ENCODE measurements at places on chromosomes 2 and 18.

GRCh38 chr2:80638783-80639182 is 334.2 kb upstream of the LRRTM1 start:
- DNase-seq = no peak

DNA sequence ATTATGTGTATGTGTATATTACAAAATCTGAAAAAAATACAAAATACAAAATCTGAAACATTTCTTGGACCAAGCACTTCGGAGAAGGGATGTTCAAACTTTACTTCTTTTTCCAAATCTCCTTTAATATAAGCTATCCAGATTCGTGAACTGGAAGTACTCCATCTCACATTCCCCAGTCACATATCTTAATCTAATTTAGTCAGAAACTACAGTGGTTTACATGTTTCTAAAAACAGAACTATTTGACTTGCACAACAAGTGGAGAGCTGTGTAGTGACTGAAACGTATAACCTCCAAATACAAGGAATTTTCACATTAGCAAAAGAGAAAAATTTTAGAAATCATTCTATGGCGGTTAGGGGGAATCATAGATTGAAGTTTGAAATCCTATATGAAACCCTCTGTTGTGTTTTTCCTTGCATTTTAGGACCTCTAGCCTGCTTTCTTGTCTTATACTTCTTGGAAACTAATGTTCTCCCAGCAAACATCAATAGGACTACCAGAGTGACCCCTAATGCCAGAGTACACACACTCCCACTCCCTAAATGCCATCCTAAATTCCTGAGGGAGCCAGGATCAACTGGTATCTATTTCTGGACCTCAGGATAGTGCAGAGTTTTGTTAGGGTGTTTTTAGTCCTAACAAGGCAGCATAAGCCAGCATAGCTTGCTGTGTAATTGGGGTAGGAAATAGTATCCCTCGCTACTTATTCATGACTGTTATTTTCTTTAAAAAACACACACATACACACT is 30.2 kb upstream of the ROCK1 start:
- DNase-seq = no peak

DNA sequence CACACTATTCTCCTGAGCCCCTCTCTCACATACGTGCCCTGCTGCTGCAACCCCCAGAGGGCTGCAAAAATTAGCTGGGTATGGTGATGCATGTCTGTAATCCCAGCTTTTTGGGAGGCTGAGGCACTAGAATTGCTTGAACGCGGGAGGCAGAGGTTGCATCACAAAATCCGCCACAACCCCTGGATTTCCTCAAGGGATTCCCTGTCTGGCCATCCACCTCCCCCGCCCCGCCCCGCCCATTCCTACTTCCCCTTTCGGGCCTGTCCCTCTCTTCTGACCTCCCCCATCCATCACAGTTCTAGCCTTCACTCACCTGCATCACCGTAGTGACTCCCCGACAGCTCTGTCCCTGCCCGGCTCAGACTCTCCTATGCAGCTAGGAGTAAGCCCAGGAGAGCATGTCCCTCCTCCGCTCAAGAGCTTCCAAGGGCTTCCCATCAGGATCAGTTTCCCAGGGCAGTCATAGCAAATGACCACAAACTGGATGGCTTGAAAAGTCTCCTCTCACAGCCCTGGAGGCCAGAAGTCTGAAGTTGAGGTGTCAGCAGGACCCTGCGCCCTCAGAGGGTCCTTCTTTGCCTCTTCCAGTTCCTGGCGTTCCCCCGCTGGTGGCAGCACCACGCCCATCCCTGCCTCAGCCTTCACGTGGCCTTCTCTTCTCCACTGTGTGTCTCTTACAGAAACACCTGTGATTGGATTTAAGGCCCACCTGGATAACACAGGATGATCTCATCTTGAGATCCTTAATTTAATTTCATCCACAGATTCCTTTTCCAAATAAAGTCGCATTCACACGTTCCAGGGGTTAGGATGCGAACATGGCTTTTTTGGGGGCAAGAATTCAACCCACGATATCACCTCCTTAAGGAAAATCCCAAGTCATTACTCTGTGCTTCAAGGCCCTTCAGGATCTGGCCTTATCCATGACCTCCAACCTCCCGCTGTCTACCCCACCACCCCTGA is 58.5 kb downstream of the HS1BP3 start:
- DNase-seq = no peak

DNA sequence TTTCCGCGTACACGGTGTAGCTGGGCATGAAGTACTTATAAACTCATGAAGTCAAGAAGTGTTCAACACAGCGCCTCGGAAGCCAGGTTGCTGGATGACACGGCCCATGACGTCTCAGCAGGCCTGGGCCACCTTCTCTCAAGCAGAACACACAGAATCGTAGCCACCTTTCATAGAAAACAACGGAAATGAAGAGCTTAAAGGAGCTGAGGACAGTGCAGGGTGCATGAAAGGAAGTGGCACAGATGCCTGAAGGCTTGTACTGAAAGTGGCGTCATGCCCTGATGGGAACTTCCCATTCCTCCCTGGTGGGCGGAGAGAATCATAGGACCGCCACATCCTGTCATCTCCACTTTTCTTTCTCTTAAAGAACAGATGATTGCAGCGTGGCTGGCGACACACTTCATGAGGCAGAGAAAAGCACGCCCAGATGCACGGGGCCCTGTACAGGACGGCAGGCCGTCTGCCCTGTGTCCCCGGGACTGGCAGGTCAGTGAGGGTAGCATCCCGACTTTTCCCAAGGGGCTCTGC is 31.1 kb downstream of the HDAC4 start:
- DNase-seq = no peak

DNA sequence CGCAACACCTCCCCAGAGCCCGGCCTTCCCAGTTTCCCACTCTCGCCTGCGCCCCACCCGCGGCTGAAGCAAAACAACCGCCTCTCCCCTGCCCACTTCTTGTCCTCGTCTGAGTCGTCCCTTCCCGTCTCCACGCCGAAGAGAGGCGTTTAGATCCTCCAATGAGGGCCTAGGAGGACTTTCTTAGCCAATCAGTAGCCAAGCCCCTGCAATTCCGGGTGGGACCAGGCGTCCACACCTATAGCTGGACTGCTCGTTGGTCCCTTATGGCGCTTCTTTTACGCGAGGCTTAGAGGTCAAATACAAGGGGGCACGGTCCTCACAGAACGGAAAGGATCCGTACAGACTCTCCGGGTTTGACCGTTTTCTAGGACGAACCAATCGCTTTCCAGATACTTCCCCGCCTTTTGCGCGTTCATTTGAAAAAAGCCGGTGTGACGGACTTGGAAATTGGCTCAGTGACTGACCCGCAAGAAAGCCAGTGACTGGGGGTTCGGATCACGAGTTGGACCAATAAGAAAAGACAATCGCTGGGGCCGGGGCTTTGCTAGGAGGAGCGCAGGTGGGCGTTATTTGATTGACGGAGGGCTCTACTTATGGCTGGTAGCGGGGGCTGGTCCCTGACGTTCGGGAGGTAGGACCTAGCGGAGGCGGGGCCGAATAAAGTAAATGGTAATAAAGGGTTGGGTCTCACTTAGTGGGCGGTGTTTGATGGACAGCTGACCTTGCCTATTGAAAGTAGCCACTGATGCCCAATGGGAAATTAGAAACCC is 581 bp upstream of the PPM1B start:
- DNase-seq = peak; percentile 100

DNA sequence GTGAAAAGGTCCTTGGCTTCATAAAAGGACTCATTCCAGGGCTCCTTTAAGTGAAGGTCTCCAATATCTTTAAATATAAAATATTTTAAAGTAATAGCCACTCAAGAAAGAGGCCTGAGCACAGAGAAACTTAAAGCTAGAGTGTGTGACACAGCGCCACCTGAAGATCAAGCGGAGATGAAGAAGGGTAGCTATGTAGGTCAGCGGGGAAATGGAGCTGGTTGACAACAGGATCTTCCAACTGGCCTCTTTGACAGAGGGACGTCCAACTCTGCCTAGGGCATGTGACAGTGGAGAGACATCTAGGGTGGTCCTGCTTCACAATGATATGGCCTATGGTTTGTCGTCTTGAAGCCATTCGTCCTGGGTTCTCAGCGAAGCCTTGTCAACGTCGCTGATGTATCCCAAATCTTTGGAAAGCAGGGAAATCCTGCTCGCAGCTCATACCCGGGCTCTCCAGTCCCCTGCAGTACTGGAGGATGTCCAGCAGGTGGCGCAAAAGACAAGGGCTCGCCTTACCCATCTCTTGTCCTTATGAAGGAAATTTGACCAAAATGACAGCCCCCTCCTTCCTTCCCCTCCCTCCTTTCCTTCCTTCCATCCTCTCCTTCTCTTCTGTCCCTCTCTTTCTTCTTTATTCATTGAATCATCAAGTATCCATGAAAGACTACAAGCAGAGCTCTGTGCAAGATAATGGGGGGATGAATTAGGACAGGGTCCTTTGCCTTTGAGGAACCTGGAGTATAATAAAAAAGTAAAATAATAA is 59.6 kb downstream of the LONRF2 start:
- no peak for DNase-seq

- DNase-seq = no peak
Observed at GRCh38 chr2:27071990-27072830, 756 bp upstream of the OST4 start.

DNA sequence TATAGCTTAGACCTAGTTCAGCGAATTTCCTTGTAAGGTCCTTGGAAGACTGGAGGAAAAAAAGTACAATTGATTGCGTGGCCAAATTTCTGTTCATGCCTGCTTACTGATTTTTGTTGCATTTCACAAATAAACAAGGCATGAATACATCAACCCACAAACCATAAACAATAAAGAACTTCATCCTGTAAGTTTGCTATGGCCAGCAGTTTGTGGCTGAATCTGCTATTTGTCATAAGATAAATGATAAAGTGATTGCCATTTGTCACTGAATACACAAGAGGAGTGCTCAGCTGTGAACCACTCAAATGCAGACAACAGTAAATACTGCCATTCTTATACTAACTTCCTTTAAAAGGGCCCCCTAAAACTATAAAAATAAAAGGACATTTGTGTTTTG is 259.5 kb downstream of the CCDC178 start:
- no peak for DNase-seq

DNA sequence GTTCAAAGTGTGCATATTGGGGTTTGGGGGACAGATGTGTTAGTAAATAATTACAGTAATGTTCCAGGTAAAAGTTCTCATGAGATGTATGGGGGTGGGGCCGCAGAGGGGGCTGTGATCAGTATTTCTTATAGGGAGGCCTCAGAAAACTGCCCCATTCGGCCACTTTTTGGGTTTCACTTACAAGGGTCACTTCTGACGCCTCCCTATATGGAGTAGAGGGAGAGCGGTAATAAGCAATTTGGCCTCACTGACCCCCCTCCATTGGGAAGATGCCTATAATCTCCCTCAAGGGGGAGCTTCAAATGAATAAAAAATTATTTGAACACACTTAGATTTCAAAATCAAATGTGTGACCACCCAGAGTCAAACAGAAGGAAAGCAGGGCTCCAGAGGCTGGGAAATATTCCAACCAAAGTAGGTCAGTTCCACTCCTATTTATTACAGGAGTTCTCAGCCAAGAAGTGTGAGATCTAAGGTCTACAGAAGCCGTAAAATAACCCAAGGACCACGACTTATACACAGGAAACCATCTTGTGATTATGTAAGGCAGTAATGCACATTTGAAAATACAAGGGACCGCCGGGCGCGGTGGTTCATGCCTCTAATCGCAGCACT is 2.7 kb downstream of the SCTR start:
- no peak for DNase-seq

DNA sequence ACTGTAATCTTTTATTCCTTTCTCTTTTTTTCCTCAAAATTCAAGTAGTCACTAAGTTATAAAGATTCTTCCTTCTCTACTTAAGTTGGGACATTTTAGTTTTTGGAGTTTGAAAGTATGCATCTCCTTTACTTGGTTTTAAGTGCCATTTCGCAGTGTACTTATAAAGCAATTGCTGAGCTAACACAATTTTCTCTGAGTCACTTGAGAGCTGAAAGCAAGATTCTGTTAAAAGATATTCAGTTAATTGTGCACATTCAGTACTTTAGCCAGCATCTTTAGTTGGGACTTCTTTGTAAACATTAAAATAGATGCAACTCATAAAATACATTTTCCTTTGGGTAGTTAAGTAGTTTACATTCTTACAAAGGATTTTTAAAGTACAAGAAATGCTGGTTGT is 136.0 kb downstream of the GFPT1 start:
- no peak for DNase-seq

GRCh38 chr2:71992036-71992435 is 155.6 kb downstream of the CYP26B1 start:
- DNase-seq = no peak
